Kidney (tissue), 22 donors: ENCODE measurements at places on chromosomes 12 and 14. TPM values are rescaled to one million over a fixed set of nuclear protein-coding genes. Genes with fewer than 3 reads are reported as not detected.
A peak's percentile ranks its signal among the peaks of the same experiment; 100 is the strongest.

RNFT2 gene
- polyA plus RNA-seq: 4.3 TPM

DNA sequence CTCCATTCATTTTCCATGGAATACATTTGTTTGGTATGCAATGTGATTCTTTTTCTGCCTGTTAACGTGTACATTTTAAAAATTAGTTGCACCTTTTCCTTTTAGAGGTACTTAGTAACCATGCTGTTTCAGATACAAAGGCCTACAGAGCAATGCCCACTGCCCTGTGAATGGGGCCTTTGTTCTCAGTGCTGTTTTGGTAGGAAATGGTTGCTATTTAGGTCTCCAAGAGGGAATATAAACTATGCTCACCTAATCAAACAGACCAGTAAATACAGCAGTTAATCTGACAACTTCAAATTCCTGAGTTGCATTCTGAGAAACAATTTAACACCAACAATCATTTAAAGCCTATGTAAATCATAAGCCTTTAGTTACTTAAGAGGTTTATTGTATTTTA, 188.7 kb downstream of the BCAT1 start:
- peak; percentile 67 for DNase-seq

MYH6 gene
- 0.13 TPM for polyA plus RNA-seq

FBXO33 gene
- polyA plus RNA-seq: 6.5 TPM

- no peak for DNase-seq
Measured at GRCh38 chr12:75564398-75564797, 53.0 kb upstream of the KRR1 start.
